Activated naive CD8-positive, alpha-beta T cell treated with anti-CD3 and anti-CD28 coated beads for 36 hours (primary cell): ENCODE measurements at places on chromosomes 3 and 15. TPM values are rescaled to one million over a fixed set of nuclear protein-coding genes. Genes with fewer than 3 reads are reported as not detected.

DNA sequence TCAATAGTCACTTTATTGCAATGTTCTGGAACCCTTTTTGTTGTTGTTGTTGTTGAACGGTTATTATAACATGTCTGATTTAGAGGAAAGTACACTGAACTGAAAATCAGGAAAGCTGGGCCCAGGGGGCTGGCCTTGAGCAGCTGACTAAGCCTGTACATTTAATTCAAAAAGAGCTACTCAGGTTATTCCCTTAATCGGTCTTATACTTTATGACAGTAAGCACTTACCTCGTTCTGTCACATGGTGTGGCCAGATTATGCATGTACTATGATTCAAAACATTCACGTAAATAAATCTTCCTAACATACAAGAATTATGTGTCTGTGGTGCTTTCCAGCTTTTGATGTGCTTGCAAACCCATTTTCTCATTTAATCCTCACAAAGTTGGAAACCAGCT is 382.5 kb upstream of the TPRG1 start:
- DNase-seq: no peak

DNA sequence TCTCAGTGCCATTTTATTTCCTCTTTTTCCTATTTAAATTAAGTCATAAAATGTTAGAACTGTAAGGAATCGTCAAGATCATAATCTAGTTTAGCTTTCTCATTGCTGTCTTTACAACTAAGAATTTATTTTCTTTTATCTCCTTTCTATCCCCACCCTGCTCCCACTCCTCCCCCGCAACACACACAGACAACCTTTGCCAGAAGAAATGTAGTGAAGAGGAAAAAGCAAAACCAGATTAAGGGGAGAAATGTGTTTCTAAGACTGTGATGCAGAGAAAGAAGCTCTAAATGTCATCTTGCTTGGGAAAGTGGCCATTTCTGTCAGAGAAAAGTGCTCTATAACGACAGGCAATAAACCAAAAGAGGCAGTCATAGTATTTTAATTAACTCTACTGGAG is 78.3 kb upstream of the MLF1 start:
- DNase-seq: no peak

- no peak for DNase-seq
Observed at GRCh38 chr15:41510728-41511127, 2.9 kb downstream of the LTK start.

Gene ERICH6
- total RNA-seq: not detected

GRCh38 chr3:38834110-38834509 is 18.1 kb upstream of the SCN10A start:
- DNase-seq: peak; percentile 66

Gene CORO2B
- not detected for total RNA-seq

Gene PIERCE2
- total RNA-seq: not detected

DNA sequence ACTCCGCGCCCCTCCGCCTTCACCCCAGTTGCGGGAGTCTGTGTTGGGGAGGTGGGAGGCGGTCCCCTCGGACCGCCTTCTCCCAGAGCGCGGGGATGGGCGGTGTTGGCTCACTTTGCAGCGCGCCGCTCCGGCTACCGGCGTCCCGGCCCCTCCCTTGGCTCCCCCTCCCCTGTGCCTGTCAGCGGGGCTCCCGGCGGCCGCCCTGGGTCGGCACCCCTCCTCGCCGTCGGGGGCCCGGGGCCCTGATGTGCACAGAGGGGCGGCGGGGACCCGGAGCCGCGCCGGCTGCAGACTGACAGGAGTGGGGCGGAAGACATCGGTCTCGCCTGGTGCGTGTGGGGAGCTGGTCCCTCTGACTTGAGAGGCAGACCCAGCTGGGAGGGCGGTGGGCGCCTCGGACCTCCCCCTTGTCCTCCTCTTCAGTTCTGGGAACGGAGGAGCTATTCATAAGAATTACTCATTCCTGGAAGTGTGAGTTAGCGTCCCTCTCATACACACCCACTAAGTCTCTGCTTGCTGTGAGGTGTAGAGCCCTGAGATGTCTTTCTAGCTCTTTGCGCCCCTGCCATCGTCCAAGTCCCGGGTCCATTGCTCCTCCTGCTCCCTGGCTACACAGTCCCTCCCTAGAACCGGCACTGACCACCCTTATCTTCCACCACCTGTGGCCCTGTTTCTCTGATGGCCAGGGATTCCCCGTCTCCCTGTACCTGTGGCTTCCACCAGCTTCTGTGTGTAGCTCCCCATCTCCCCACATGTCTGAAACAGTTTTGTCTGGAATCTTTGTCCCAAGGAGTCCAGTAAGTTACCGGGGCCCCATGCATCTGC is 42.3 kb upstream of the ROPN1 start:
- DNase-seq: peak; percentile 19

- no peak for DNase-seq
Observed at GRCh38 chr3:60434950-60435349, 816.3 kb downstream of the FHIT start.

GRCh38 chr3:165070682-165071081 is 7.6 kb downstream of the SI start:
- no peak for DNase-seq

Gene RLBP1
- total RNA-seq: not detected

- no peak for DNase-seq
Observed at GRCh38 chr3:16670191-16670590, 65.0 kb upstream of the DAZL start.

Gene CLSTN2
- total RNA-seq: not detected

Gene MAP6D1
- total RNA-seq: 6.5 TPM

DNA sequence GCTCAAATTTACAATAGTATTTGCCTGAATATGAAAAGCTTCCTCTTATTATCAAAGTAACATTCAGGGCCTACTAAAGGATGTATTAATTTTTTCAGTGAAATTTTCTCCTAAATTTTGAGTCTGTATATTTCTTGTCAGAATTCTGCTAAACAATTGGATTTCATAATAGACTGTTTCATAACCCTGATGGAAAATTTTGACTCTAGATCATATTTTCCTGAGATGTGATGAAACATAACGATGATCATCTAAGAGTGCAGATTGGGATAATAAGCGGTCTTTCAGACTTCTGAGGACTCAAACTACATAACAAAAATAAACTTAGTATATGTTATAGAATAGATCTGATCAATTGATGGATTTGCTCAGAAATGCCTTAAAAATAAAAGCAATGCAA is 574.5 kb upstream of the TBL1XR1 start:
- DNase-seq: no peak

Gene KIF23
- 57.3 TPM for total RNA-seq

DNA sequence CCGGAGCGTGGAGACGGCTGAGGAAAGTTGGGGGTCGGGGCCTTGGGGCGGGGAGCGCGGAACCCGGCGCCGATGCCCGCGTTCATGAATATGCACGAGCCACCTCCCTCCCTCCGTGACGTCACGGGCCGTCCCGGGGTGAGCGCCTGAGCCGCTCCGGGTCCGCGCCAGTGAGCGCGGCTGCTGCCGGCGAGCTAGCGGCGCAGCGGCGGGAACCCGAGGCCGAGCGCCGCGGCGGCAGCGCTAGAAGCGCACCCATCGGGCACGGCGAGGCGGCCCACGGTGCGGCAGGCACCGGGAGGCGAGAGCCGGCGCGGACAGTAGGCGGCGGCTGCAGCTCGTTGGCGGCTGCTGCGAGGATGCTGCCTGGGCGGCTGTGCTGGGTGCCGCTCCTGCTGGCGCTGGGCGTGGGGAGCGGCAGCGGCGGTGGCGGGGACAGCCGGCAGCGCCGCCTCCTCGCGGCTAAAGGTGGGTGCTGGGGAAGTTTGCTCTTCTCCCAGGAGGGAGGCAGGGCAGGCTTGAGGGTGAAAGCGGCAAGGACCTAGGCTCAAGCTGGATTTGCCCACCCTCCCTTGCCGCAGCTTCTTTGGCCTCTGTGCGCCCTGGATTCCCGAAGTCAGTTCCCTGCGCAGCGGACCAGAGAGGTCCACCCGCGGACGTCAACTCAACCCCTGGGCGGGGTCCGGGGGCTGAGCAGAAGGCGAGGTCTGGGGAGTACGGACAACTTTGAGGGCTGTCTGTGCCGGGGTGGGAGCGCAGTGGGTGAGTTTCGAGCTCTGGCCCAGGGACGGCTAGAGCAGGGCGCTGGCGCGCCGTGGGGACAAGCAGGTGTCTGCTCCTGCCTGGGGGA is at the start of gene CLSTN2:
Gene CLSTN2 (plus strand): TSS at position 170 of the 850 bp plus-strand sequence.
- DNase-seq: peak; percentile 50

DNA sequence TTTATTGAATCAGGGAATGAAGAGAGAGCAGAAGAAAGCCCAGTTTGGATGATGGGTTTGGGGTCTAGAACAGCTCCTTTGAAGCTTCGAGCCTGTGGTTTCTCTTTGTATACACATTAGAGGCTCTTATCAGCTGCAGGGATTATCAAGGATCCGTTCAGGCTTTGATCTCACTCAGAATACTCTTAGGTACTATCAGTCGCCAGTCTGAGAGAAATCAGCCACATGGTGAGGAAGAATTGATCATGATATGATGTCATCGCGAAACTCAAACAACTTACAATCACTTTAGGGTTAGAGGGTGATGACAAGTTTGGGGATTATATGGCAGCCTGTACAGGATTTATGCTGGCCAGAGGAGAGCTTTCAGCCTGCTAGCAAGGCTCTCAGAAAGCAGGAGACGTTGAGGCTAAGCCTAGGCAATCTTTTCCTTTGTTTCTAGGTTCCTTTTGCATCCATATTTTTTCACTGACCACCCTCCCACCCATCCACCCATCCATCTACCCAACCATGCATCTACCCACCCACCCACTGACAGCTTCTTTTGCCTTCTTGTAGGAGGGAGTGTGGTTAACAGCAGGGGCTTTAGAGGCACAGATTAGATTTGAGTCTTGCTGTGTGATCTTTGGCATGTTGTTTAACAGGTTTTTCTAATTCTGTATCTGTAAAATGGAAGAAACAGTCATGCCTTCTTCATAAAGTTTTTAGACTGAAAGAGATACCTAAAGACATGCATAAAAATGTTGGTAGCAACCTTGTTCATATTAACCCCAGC is 330.4 kb upstream of the LRRFIP2 start:
- no peak for DNase-seq

Gene IQCF5
- total RNA-seq: not detected

Gene DAZL
- not detected for total RNA-seq

Gene ACKR2
- total RNA-seq: 2.9 TPM

- peak; percentile 84 for DNase-seq
Observed at GRCh38 chr3:133574260-133574881, 885 bp downstream of the CDV3 start.

- DNase-seq: no peak
Observed at GRCh38 chr3:6512172-6512800, 348.6 kb upstream of the GRM7 start.

DNA sequence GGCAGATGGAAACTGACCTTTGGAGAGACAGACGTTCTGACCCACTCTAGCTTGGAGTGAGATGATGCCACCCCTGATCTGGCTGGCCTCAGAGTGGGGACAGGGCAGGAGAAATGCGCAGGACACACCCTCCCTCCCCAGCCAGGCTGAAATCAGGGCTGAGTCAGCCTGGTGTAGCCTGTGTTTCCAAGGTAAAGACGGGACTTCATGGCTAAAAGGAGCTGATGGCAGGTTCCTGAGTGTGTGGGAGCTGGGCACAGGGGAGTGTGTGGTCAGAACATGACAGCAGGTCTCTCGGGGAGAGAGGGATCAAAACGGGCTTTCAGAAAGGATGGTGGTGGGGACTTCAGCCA is 14.6 kb upstream of the POLG start:
- DNase-seq: no peak

GRCh38 chr15:90496791-90497190 is 32.9 kb upstream of the CRTC3 start:
- no peak for DNase-seq

Gene PLCH1
- total RNA-seq: 1.2 TPM
